ENCODE measurements at places on chromosomes 13 and 19. TPM values are rescaled to one million over a fixed set of nuclear protein-coding genes. Genes with fewer than 3 reads are reported as not detected.
A peak's percentile ranks its signal among the peaks of the same experiment; 100 is the strongest.

GRCh38 chr19:40256512-40256911 is 28.6 kb downstream of the AKT2 start:
- DNase-seq: no peak

The NLRP11 gene
- total RNA-seq: not detected

The C5AR2 gene
- 0.58 TPM for total RNA-seq

- DNase-seq: no peak
Observed at GRCh38 chr19:13149628-13150186, 468 bp downstream of the STX10 start.

The GPR12 gene
- not detected for total RNA-seq

The NDUFA11 gene
- 115 TPM for total RNA-seq

DNA sequence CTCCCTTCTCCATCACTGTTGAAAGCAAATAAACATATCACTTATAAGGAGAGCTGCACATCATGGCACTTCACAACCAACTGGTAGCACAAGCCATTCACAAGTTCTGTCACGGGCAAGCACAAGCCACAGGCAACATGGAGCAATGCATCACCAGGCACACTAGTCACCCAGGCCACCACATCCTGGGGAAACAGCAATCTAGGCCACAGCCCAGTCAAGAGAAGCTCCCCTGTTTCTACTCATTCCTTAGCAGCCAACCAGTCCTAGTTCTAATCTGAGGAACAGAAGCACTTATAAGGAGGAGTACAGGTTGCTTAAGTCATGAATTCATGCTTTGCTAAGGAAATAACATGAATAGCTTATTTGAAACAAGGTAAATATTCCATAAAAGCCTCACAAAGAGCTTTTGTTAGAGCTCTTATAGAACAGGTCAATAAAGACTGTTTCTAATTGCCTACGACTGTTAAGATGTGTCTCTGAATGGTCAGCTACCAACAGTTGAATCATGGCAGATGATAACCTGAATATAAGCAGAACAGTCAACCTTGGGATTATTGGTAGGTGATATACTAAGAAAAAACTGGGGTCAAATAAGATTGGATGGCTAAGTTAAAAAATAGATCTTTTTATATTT is 169.0 kb downstream of the TBC1D4 start:
- DNase-seq: no peak

The WDR88 gene
- 0.51 TPM for total RNA-seq

GRCh38 chr19:4897146-4897545 is 5.5 kb downstream of the ARRDC5 start:
- no peak for DNase-seq

DNA sequence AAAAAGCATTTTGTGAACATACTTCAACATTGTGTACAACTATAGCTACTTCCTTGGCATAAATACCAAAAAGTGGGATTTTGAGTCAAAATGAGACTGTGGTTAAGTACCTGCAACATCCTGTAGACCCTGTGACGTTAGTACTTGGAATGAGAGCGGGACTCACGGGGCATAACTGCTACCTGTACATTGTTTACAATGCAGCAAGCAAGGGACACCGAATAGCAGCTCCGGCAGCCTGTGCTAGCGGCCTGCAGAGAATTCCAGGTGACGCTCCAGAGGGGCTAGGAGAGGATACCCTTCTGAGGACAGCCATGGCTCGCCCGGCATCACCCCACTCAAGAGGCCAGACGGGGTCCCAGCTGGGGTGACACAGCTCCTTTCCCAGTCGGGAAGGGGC is 824 bp upstream of the ZNF331 start:
- DNase-seq: no peak

The CLEC11A gene
- total RNA-seq: 0.34 TPM

DNA sequence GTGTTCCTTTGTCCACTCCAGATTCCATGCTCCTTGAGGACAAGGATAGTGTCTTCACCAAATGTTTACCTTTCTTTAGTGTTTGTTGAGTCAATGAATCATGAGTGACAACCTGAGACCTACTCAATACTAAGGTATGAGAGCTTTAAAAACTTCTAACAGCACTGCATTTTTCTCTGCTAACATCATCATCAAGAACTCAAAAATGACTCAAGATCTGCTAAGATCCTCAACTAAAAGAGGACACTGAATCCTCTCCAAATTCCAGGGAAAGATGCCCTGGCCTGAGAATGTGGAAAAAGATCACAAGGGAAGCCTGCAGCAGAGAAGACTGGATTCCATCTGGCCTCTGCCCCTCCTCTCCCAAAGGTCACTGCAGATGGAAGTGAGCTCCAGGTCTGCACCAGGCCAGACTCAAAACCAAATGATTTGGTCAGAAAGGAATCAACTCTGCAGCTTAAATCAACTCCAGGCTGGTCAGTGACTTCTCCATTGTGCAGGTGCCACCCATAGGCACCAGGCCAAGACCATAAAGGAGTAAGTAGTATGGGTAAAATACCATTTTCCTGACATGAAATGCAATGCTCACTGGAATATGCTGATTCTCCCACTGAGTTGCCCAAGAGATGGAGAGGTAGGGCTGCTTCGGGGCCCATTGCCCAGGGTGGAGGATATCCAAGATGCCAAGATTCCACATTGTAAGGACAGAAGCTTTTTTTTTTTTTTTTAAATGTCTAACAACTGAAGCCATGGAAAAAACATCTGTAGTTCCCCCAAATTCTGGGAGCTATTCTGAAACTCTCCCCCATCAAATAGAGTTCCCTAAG is 89.5 kb upstream of the DOCK9 start:
- DNase-seq: no peak

GRCh38 chr13:50125304-50125553 is 110.0 kb downstream of the KCNRG start:
- DNase-seq: no peak

The CNN1 gene
- not detected for total RNA-seq

The ZNF536 gene
- total RNA-seq: not detected

DNA sequence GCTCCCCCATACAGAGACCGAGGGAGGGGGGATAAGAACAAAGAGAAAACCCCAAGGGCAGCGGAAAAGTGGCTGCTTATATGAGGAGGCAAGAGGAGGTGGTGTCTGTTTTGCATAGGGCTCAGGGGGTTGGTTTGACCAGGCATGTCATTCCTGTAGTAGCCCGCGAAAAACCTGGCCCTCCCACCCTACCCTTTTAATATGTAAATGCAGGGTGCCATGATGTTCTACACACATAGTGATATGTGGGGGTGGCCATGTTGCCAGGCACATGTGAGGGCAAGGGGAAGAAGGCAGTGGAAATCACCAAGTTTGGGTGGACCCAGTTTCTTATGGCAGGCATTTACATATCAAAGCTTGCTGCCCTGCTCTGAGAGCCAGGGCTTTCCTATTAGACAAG is 203.5 kb upstream of the UBL3 start:
- no peak for DNase-seq

DNA sequence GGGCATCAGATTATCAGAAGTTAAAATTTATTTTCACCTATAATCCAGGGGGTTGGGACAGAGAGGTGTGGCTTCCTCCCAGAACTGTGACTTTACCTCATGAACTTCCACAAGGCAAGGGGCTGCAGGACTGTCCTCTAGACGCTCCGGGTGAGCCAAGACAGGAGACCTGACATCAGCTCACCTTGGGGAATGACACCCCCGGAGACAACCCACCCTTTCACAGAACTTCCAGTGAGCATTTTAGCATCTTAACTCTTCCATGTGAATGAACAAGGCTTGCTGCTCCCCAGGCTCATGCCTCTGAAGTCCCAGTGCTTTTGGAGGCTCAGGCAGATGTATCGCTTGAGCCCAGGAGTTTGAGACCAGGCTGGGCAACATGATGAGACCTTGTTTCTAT is 29.4 kb upstream of the TFDP1 start:
- no peak for DNase-seq

The ZNF699 gene
- 17.3 TPM for total RNA-seq

DNA sequence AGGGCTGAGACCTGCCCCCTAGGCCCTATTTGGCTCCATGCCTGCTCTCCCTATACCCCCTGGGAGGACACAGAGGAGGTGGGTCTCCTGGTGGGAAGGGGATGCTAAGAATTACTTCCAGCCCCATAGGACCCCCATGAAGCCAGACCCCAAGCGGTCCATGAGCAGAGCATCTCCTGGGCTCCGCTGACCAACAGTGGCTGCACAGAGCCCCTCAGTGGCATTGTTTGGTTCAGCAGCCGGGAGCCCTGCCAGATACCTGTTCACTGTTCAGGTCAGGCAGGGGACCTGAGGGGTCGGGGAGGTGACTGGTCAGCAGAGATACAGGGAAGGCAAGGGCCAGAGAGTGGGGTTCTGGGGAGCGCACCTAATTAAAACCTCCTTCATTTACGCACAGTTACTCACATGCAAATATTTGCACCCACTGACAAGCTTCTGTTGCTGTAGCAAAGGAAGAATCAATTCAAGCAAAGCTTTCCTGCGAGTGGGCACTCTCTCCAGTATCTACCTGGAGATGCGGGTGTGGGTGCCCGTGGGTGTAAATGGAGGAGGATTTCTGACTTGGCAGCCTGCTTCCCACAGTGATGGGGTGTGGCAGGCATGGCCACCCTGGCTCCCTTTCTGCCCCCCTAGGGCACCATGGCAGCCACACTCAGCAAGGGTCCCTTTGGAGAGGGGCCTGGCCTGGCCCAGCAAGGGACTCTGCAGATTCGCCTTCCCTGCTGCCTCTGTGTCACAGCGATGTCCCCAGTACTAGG is 83.5 kb downstream of the CHST8 start:
- DNase-seq: no peak

DNA sequence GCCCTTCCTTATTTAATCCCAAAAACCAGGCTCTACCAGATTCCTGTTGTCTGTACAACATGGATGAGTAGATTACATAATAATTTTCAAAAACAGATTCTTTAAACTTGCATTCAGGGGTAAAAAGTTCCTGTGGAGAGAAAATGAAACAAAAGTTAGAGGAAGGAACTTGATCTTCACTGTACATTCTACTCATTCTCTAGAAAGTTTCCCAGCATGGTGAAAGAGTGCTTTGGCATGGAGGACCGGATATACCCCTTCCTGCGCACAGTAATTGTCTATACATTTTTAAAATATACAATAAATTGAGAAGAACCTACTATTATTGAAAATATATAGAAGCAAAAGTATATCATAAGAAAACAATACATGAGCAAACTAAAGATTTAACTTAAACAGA is 274.2 kb downstream of the ITGBL1 start:
- no peak for DNase-seq

DNA sequence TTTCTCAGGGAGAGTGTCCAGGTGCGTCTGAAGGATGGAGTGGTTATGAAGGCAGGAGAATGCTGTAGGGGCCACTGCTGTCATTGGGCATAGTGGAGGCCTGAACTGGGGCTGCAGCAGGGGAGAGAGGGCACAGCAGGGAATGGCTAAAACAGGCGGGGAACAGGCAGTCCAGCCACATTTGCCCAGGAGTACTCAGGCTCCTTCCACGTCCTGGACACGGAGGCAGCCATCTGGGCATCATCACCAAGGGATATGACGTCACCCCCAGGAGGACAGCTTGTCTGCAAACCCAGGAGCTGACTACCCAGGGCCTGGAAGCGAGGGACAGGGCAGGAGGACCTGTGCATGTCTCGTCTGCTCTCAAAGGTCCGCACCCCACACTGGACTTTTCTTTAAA is 22.2 kb downstream of the VSTM2B start:
- DNase-seq: no peak

The FREM2 gene
- not detected for total RNA-seq

DNA sequence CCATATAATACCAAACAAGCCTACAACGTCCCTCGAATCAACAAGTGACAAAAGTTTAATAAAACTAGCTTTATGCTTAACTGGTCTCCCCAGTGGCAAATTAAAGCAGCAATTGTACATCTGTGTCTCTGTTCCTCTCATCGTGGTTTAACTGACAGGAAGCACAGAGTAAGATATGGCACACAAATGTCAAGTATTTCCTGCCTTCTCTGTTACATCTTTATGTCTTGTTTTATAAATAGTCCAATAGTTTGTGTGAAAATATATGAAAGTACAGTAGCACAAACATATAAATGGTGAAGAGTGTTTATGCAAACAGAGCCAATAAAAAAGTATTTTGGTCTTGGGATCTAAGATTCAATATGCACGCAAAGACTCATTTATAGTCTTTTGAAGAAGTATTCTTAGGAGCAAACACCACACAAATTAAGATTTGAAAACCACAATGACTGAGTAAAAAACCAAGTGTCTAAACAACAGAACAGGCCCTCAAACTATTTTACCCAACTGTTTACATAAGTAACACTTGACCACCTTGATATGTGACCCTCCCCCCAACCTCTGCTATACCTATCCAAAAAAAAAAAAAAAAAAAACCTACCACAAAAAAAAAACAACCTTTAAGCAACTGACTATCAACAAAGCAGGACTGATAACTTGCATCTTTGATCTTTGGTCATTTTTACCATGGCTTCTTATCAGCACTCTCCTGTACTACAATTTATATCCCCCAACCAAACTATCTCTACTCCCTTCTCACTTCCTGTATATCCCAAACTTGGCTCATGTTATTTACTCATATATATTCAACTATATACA is 14.0 kb downstream of the ELF1 start:
- DNase-seq: peak; percentile 68

The KASH5 gene
- total RNA-seq: 0.74 TPM

DNA sequence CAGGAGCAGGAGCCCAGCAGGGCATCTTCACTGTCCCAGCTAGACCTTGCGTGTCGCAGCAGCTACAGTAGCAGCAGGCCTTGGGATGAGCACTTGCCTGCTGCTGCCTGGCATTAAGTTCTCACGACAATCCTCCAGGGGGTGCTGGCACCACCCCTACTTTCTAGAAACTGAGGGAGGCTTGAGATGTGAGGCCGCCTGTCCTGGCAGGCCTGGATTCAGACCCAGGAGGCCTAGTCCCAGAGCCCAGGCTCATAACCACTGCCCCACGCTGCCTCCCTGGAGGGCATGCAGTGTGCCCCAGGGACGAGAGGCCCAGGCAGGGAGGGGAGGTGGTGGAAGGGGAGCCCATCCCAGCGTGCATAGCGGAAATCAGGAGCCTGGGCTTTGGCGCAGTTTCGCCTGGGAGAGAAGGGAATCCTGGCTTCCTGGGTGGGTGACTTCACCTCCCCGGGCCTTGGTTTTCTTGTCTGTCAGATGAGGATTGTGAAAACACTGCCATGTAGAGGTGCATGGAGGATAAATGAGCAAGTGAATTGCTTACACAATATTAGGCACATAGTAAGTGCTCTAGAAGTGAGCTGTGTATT is 26.1 kb downstream of the PPP5C start:
- no peak for DNase-seq

The B3GNT8 gene
- 0.27 TPM for total RNA-seq

DNA sequence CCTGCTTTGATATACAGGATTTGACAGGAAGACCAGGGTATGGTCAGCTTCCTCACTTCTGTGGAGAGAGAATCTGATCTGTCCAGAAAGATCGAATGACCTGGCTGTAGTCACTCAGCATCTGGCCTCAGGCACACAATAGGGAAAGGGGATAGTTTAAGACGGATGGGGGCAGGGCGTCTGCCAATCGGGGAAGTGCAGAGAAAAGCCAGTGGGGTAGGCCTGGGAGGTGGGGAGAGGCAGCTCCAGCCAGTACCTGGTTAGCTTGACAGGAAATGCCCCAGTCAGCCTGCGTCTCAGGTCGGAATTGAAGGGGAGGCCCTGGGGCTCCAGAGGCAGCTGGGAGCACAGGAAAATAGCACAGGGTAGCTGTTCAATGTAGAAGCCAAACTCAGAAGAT is 12.4 kb downstream of the ZNF444 start:
- no peak for DNase-seq

GRCh38 chr13:41590122-41590521 is 132.8 kb downstream of the RGCC start:
- DNase-seq: no peak

The HOOK2 gene
- 31.6 TPM for total RNA-seq
